ENCODE measurements at places on chromosomes 16 and 17.

DNA sequence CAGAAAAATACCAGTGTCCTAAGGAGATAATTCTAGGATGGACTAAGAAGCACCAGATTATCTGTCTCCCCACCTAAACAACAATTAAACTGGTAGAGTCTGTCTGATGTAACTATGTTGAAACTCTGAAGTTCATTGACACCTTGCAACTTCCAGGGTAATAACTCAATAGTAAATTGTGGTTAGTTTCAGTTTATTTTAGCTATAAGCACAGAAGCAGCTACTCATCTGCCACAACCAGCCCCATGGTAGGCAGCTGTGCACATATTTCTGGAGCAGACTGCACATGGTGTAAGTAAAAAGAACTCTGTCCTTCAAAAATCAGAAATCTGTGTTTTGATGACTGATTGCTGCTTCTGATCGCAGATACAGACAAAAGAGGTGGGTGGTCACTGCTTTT, 852.1 kb downstream of the CDH11 start:
- no peak for DNase-seq

DNA sequence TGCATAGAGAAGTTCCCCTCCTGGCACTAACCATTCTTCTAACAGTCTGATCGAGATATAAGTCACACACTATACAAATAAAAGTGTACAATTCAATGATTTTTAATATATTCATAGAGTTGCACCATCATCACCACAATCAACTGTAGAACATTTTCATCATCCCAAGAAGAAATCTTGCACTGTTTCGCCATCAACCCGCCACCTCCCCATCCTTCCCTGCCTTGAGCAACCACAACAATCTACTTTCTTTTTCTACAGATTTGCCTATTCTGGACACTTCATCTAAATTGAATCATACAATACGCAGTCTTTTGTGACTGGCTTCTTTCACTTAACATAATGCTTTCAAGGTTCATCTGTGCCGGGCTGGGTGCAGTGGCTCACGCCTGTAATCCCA, 33.0 kb upstream of the GUCY2D start:
- DNase-seq: no peak

- no peak for DNase-seq
Observed at GRCh38 chr17:4154201-4154600, 11.2 kb downstream of the CYB5D2 start.

GRCh38 chr17:29240968-29241963, 5.4 kb upstream of the CRYBA1 start:
- peak; percentile 89 for DNase-seq

- DNase-seq: no peak
Observed at GRCh38 chr16:29658705-29659104, 4.3 kb upstream of the SPN start.

DNA sequence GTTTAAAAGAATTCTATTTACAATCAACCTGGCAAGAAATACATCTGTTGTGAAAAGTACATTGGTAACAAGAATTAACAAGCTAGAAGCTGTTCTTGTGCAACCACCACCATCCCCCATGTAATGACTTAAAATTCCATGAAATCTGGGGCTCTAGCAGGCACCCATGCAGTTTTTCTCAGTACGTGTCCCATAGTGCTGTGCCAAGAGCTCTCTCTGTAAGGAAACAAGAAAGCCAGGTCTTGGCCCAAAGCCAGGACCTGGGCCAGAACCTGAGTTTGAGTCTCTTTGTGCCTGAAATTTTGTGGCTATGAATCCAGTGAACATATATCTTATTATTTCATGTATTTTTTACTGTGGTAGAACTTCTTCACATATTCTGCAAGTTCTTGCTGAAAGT, 46.6 kb downstream of the NUP93 start:
- DNase-seq: no peak

GRCh38 chr17:17149520-17150447, 56.3 kb downstream of the PLD6 start:
- no peak for DNase-seq

GRCh38 chr17:39872751-39873150, 4.7 kb downstream of the ZPBP2 start:
- no peak for DNase-seq

GRCh38 chr16:8818504-8819270, 21.0 kb downstream of the PMM2 start:
- DNase-seq: no peak

GRCh38 chr17:72825218-72825617, 267.3 kb downstream of the SLC39A11 start:
- DNase-seq: no peak

Data from RWPE2 (cell line).